ENCODE measurements at places on chromosomes 2 and 18. TPM values are rescaled to one million over a fixed set of nuclear protein-coding genes. Genes with fewer than 3 reads are reported as not detected.

DNA sequence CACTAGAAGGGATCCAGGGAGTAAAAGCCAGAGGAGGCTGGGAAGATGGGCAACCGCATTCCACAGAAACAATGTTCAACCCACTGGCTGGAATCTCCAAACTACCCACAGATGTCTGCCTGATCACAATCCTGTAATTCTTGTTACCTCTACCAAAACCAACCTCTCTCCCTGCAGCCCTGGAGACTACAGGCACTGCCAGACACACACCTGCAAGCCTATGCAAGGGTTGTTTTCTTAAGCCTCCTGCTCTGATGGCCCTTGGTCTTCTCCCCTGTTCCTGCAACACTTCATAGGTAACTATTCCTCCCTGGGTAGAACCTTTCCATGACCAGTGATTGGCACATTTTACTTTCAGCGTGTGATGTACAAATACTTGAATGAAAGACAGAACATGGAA lies 21.9 kb downstream of the ST6GAL2 start:
- no peaks in the 10 kb centered on the region for H3K4me1 ChIP-seq
- H3K27me3 ChIP-seq, result no peaks in the 10 kb centered on the region
- no peak for DNase-seq
- H3K4me3 ChIP-seq, result no peak overlapping the region
- no peak overlapping the region for H3K27ac ChIP-seq
- no peaks in the 10 kb centered on the region for H3K36me3 ChIP-seq

DNA sequence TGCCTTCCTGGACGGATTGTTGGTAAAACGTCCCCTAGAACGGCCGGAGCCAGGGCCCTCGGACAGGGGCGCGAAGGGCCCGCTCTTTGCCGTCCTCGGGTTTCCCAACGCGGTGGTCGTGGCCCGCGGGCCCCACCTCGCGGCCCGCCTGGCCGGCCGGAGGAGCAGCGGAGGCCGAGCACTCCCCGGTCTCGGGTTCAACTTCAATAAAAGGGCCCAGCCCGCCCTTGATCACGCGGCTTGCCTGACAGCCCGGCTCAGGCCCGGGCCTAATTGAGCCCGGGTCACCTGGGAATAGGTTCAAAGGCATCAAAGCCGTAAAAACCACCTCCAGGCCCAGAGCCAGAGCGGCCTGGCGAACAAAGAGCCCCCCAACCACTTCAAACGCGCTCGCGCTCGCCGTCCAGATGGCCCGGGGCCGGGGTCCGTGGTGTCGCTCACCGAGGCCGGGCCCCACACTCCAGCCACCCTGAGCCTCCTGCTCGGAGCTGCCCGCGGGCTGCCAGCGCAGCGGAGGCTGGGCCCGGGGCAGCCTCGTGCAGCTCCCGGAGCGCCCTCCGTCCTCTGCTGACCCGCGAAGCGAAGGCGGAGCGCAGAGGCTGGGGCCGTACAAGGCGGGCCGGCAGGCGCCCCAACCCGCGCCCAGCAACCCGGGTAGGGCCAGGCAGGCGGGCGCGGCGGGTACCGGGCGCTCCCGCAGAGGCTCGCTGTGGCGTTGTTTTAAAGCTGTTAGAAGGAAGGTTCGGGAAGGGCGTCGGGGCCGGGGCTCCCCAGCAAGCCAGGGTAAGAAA lies 1.1 kb upstream of the TWIST2 start:
- no peak overlapping the region for H3K4me3 ChIP-seq
- H3K27ac ChIP-seq, result no peak overlapping the region
- H3K27me3 ChIP-seq, result peaks cover 53% of the 10 kb centered on the region

DNA sequence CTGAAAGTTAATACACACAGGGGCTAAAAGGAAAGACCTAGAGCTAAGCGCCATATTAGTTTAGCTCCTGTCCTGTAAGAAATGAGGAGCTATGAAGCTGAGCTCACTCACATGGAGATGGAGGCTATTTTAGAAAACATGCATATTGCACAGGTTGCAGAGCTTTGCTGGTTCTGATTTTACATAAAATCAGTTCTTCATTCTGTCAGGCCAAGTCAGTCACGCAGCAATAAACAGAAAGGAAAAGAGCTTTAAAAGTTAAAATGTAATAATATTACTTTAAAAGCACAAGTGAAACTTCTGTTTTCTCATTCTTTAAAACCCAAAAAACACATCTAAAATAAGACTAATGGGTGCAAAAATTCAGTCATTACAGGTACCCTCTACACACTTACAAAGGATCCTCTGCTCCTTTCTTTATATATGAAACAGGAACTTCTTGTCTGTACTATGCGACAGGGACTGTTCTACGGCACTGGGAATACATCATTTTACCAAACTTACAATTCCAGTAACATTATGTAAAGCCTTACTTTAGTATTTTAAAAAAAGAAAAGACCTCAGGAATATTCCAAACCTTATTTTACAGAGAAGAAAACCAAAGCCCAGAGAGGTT lies 113.8 kb downstream of the THADA start:
- H3K27me3 ChIP-seq, result no peaks in the 10 kb centered on the region
- no peaks in the 10 kb centered on the region for H3K4me1 ChIP-seq
- H3K27ac ChIP-seq, result no peak overlapping the region

DNA sequence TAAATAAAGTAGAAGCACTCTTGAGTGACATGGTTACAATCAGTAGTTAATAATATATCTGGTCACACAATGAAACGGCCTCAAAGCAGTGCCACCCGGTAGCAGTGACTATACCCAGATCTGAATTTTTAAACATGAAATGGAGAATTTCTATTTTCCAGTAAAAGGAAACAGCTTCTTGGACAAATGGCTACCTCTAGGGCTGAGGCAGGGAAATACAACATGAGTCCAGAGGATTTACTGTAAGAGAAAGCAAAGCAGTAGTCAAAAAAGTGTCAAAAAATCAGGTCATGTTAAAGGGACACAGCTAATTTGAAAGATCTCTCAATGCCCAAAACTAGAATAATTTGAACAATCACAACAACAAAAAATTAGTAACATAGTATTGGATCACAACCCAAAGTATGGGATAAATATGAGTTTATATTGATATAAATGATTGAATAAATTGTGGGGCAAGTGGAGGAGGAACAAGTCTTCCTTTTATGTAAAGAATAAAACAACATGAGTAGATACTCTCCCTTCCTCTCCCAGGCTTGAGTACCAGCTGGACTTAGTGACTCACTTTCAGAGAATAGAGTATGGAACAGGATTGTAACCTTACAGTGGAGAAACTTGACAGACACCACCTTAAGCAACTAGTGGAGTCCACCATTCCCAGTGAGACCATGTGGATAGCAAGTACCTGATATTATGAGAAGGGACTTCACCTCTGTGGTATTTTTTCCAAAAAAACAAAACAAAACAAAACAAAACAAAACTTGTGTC lies 180.8 kb downstream of the MBD2 start:
- H3K36me3 ChIP-seq, result no peaks in the 10 kb centered on the region
- no peak overlapping the region for H3K4me3 ChIP-seq
- no peak overlapping the region for H3K27ac ChIP-seq
- no peaks in the 10 kb centered on the region for H3K4me1 ChIP-seq
- peaks cover 6% of the 10 kb centered on the region for H3K27me3 ChIP-seq

GRCh38 chr2:120896901-120897300 lies 161.2 kb downstream of the GLI2 start:
- H3K4me3 ChIP-seq, result no peak overlapping the region
- no peaks in the 10 kb centered on the region for H3K36me3 ChIP-seq
- H3K27ac ChIP-seq, result no peak overlapping the region
- H3K27me3 ChIP-seq, result no peaks in the 10 kb centered on the region
- DNase-seq, result no peak

DNA sequence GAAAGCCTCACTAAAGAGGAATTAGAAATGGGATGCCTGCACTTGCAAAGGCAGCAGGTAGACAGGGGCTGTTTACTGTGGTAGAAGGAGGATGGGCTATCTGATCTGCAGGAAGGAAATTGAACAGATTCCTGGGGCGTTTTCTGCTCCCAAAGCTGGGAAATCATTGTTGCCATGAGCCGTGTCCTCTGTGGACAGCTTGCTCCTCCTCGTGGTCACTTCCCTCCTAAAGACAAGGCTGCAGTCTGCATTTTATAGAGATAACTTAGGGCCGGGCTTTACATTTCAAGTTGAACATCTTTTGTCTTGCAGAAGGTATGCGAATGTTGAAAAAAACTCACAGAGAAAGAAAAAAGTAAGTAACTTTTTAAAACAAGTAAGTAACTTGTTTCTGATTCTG lies 50.9 kb downstream of the DCDC2C start:
- no peak overlapping the region for H3K27ac ChIP-seq
- peaks cover 13% of the 10 kb centered on the region for H3K27me3 ChIP-seq
- DNase-seq, result no peak
- no peaks in the 10 kb centered on the region for H3K36me3 ChIP-seq

DNA sequence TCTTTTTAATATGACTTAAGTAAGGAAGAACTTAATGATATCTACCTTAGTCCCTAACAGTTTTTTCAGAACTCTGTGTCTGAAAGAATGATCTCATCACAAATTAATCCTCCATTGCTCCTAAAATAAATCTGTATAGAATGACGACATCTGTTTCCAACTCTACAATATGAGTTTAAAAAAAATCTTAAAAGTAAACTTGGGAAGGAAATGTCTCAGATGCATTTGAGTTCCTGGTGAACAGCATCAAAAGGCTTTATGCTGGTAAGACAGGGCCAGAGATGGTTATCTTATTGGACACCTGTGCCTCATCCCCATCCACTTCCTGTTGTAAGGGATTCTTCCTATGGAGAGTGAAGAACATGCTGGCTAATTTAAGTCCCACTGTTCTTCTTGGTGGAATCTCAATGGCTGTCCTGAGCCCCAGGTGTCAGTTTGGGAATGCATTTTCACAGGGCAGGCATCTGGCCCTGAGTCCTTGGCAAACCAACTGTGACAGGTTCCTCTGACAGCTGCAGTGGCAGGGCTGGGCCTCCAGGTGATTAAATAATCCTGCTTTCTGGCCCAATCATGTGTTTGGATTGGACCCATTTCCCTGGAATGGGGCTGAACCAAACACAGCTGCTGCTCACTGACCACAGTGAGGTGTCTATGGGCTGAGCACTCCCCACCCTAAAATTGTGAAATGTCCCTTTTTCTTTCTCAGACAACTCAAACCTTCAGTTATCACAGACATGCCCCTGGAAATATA lies 12.9 kb upstream of the NCKAP5 start:
- no peak overlapping the region for H3K4me3 ChIP-seq
- H3K36me3 ChIP-seq, result no peaks in the 10 kb centered on the region
- no peaks in the 10 kb centered on the region for H3K4me1 ChIP-seq
- no peak for DNase-seq
- H3K27me3 ChIP-seq, result peaks cover 3% of the 10 kb centered on the region

DNA sequence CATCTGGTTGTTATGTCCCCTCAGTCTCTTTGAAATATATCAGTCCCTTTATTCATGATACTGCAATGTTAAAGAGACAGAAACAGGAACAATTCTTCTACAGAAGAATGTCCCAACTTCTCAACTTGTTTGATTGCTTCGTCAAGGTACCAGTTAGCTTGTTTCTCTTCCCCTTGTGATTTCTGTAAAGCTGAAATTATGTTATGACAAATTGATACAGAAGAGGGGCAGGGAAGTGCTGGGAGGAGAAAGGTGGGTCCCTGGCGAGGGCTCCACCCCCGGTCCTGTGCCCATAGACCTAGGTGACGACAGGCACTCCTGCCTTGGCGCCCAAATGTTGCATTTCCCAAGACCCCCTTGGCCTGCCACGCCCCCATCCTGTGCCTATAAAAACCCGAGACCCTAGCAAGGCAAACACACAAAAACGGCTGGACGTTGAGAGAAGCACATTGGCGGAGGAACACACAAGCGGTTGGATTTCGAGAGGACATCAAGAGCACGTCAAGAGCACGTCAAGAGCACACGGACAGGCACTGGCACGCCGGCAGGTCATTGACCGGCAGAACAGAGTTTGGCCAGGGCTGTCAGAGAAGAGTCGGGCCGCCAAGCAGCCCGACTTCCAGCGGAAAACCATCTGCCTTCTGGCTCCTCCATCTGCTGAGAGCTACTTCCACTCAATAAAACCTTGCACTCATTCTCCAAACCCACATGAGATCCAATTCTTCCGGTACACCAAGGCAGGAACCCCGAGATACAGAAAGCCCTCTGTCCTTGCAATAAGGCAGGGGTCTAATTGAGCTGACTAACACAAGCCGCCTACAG lies 11.5 kb upstream of the RTN4 start:
- DNase-seq, result no peak
- H3K4me3 ChIP-seq, result no peak overlapping the region
- H3K27ac ChIP-seq, result no peak overlapping the region
- no peaks in the 10 kb centered on the region for H3K4me1 ChIP-seq

DNA sequence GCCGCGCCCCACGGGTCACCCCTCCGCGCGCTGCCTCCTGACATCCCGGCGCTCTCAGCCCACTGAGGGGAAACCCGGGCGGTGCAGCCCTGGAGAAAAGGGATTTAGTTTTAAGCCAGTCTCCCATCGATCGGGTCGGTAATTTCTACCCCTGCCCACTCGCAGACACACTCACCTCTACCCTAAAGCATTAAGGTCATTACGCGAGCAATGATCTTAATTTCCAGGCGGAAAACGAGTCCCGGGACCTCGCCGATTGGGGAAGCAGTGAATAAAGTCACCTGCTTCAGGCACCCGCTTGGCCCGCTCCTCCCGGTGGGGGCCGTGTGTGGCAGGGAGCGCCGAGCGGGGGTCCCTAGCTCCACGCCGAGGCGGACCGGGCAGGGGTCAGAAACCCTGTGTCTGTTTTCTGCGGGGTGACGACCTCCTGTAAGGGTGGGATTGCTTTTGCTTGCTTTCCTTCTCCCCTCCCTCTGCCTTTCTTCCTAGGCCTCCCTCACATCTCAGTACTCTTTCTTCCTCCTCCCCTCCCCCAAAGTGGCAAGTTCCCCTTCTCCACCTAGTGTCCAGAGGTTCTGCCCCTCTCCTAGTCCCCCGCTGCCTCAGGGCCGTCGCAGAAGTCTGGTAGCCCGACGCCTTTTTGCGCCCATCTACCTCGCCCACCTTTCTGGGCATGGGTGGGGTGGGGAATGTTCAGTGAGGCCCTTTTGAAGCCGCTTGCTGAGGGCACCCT lies 142.6 kb downstream of the MEIS1 start:
- no peak overlapping the region for H3K27ac ChIP-seq
- H3K4me3 ChIP-seq, result no peak overlapping the region
- H3K27me3 ChIP-seq, result peaks cover 53% of the 10 kb centered on the region
- peaks cover 15% of the 10 kb centered on the region for H3K4me1 ChIP-seq
- no peak for DNase-seq
- no peaks in the 10 kb centered on the region for H3K36me3 ChIP-seq

DNA sequence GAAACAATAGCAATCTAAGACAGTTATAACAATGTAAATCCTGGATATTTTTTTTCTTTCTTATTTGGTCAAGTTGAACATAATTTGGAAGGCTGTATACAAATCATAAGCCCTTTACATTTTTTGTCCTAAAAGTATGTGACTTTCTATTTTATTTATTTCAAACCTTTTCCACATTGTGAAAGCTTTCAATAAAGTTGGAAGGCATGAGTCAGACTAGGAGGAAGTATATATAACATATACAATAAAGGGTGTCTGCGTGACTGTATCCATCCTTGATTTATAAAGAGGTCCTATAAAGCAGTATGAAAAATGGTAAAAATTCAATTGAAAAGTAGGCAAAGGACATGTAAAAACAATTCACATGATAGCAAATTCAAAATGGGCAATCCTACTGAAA lies 44.4 kb downstream of the CRACDL start:
- no peak overlapping the region for H3K4me3 ChIP-seq
- no peak overlapping the region for H3K27ac ChIP-seq
- no peaks in the 10 kb centered on the region for H3K4me1 ChIP-seq
- no peak for DNase-seq
- no peaks in the 10 kb centered on the region for H3K27me3 ChIP-seq
- H3K36me3 ChIP-seq, result peaks cover 2% of the 10 kb centered on the region

Gene IL1RL1
- total RNA-seq, result 0.43 TPM

Gene GORASP2
- 57.1 TPM for total RNA-seq

Gene ALS2
- total RNA-seq, result 9.4 TPM

Gene ACVR1C
- total RNA-seq, result 3.6 TPM

Gene ALKAL2
- not detected for total RNA-seq
